ENCODE measurements at places on chromosomes 16 and 17.

GRCh38 chr17:80783486-80783885 is 208.2 kb upstream of the CHMP6 start:
- DNase-seq: no peak

GRCh38 chr17:21025451-21025850 is 17.4 kb downstream of the USP22 start:
- no peak for DNase-seq

DNA sequence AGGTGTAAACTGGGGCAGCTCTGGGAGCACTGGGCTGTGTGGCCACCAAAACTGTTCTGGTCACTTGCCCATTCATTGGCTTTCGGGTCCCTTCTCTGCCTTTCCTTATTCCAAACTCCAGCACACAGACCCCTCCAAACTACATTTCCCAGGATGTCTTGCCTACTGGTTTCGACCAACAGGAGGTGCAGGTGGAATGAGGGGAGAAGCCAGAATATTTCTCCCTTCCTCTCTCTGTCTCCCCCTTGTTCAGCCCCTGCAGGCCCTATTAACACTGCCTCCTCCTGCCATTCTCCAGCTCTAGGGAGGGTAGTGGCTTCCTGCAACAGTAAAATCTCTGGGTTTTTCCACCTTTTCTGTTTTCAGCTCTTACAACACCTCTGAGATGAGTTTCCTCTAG is 13.2 kb upstream of the NAGPA start:
- DNase-seq: no peak

DNA sequence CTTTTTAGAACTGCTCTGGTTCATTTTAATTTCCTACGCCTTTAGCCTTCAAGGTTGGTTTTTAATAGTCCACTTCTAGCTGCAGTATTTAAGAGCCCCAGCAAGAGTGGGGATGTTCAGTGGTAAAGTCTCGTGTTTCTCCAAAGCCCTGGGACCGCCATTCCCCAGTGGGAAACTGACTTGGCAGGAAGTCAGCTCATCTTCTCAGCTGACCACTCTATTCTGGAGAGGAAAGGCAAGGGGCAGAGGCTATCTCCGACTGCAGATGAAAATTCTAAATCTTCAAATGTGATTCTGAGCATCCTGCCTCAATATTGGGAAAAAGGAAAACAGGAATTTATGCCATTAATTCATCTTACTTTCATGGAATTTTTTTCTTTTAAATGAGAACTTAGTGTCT is 35.5 kb downstream of the HS3ST3B1 start:
- no peak for DNase-seq

GRCh38 chr16:49491771-49492761 is 118.5 kb downstream of the C16orf78 start:
- no peak for DNase-seq

GRCh38 chr17:37614391-37614790 is 5.2 kb upstream of the SYNRG start:
- DNase-seq: no peak

- DNase-seq: no peak
Observed at GRCh38 chr17:77601054-77601979, 357.2 kb upstream of the TNRC6C start.

DNA sequence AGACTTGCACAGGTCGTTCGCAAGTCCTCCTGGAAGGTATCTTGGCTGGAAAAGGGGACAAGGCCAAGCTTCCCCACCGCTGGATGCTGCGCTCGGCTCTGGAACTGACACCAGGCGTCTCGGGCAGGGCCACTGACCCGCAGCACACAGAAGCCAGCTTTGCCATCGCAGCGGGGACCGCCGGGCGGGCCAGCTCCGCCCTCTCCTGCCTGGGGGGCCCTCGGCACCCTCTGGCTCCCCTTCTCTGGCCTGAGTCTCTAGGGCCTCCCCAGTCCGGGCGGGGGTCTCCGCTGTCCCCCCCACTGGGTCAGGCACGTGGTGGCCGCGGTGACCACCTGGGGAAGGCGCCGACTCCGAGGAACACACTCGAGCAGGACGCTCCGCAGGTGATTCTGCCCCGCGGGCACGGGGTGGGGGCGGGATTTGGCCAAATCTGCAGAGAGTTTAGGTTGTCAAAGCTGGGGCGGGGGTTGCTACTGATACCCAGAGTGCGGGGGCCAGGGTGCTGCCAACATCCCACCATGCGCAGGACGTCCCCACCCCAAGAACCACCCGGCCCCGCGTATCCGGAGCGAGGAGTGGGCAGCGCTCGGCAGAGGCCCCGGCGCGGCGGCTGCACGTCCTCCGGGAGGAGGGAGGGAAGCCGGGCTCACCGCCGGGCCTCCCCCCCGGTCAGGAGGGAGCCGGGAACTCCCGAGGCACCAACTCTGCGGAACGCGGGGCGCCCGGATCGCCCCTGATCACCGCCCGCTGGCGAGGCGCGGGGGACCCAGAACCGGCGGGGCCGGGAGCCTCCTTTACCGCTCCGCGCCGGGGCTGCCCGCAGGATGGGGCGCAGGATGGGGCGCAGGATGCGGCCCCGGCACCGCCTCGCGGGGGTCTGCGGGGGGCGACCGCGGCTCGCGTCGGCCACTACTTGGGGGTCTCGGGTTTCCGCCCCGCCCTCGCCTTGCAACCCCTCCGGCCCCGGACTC is 744 bp upstream of the METRNL start:
- DNase-seq: no peak

DNA sequence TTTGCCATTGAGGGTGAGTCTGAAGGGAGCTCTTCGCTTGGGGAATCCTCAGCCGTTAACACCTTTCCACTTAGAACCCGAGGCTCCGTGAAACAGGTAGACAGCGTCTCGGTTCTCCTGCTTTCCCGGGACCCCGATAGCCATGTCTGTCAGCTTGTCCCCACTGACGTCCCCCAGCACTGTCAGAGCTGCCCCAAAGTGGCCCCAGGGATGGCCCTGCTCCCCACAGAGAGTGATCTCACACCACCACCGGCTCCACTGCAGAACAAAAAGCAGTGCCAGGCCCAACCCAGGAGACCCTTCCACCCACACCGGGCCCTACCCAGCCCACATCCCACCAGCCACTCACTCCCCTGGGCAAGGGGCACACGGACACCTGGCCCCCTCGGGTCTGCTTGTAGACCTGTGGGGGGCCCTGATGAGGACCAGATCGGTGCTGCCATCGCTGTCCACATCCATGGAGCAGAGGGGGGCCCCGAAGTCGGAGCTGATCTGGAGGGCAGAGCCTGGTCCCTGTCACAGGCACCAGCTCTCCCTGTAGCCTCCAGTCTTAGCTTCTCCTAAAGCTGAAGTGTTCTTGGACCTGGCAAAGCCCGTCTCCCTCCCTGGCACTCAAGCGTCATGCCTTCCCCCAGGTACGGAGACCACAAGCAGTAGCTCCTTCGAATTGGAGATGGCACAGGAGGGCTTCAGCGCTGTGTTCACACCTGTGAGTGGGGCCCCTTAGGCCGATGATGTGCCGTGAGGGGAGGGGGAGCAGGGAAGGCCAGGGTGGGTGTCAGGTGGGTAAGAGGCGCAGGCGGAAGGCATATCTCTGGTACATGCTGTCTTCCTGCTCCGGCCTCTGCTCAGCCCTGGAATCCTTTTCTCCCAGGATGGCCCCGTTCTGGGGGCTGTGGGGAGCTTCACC is 6.5 kb downstream of the ITGAX start:
- no peak for DNase-seq

GRCh38 chr17:70365091-70365583 is 195.8 kb downstream of the KCNJ2 start:
- DNase-seq: no peak

DNA sequence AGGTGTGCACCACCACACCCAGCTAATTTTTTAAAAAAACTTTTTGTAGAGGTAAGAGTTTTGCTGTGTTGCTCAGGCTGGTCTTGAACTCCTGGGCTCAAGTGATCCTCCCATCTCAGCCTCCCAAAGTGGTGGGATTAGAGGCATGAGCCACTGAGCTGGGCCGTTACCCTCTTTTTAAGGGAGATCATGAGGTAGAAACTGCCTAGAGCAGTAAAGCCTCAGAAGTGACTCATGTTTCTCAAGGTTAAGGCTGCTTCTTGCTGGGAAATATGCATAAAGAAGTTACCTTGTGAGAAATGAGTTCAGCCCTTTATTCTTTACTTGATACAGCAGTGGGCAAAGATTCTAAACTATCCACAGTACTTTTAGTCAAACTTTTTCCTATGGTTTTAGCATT is 38.2 kb downstream of the GRB2 start:
- no peak for DNase-seq

GRCh38 chr17:57257895-57258851 is 1.9 kb downstream of the MSI2 start:
- no peak for DNase-seq

GRCh38 chr17:3503285-3503684 is 27.5 kb downstream of the ASPA start:
- no peak for DNase-seq

DNA sequence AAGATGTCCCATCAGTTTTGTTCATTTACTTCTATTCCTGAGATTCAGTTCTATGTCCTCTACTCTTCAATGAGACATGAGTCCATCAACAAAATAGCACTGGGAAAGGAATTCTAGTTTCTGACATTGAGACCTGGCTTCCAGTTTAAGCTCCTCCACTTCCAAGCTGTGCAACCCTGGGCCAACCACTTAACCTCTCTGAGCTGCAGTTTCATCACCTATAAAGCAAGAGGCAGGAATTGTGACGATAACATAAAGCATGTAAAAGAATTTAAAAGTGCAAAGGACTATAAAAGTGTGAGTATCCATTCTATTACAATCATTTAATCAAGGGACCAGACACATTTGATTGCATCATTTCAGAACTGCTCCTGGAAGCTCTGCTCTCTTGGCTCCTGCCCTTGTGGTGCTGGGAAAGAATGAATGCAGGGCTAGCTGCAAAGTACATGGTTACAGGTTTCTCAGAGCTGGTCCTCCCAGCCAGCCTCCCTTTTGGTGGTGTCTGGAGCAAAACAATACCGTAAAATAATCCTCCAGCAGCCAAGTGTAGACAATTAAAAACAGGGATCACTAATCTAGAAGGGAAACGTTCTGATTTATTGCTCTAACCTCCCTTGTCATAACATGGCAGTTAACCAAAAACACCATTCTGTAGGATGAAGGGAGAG is 113.9 kb downstream of the VPS53 start:
- DNase-seq: no peak

GRCh38 chr16:4160658-4161430 is 44.6 kb upstream of the ADCY9 start:
- no peak for DNase-seq

- DNase-seq: peak; percentile 67
Observed at GRCh38 chr17:7922845-7923628, 6.6 kb downstream of the KCNAB3 start.

GRCh38 chr16:1870365-1871082 is 1.4 kb downstream of the MEIOB start:
- no peak for DNase-seq

- DNase-seq: peak; percentile 36
Observed at GRCh38 chr16:86664522-86665318, 86.4 kb downstream of the FOXL1 start.

- DNase-seq: no peak
Observed at GRCh38 chr16:5036228-5037156, 2.8 kb upstream of the NAGPA start.

Data from stimulated activated CD8-positive, alpha-beta memory T cell treated with anti-CD3 and anti-CD28 coated beads, Interleukin-15, amount 100 ng/mL, for 4 hours (primary cell).